ENCODE measurements at places on chromosomes 13 and 19.
A peak's percentile ranks its signal among the peaks of the same experiment; 100 is the strongest.

DNA sequence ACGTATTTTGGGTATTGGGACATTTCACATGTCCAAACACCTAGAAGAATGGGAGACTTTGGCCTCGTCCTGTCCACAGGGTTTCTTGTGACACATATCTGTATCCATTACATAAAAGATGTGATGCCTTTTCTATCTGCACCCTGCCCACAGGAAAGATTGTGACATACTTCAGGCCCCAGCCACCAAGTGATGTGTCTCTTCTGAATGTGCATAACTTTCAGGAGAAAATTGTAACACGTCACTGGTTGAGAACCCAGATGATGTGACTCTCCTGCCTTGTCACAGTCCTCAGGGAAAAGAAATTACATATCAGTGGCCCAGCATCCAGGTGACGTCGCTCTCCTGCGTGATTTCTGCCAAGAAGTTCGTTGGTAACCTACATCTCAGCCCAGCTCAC, 21.0 kb upstream of the ZNF681 start:
- DNase-seq: no peak

GRCh38 chr19:3034406-3034655, 5.3 kb upstream of the TLE2 start:
- no peak for DNase-seq

DNA sequence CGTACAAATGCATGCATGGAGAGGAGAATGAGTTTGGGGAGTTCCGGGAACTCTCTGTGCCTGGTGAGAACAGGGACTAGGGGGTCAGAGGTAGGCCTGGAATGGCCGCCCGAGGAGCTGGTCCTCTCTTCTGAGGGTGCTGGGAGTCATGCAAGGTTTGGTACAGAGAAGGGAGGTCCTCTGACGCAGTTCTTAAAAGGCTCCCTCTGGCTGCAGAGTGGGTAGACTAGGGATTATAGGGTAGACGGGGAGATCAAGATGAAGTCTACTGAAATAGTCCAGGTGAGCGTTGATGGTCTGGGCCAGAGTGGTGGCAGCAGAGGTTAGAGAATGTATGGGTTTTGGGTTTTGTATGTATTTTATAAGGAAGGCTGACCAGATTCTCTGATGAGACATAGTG, 796 bp downstream of the ZNF304 start:
- no peak for DNase-seq

DNA sequence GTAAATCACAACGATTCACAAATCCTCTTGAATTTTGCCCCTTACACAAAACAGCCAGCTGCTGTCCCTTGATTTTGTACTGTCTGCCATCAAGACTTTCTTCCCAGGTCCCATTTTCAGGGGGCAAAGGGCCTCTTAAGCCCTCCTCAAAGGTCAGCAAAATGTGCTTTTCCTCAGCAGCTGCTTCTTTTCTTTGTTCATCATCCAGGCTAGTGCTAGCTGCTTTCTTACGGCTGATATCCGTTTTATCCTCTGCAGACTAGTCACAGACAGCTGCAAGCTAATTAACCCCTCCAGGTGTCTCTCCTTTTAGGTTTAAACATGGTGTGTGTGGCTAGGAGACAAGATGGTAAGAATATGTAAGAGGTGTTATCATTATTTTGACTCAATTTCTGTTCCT, 90.9 kb downstream of the NALCN start:
- no peak for DNase-seq

GRCh38 chr19:23440791-23441190, 45.5 kb upstream of the ZNF91 start:
- no peak for DNase-seq

DNA sequence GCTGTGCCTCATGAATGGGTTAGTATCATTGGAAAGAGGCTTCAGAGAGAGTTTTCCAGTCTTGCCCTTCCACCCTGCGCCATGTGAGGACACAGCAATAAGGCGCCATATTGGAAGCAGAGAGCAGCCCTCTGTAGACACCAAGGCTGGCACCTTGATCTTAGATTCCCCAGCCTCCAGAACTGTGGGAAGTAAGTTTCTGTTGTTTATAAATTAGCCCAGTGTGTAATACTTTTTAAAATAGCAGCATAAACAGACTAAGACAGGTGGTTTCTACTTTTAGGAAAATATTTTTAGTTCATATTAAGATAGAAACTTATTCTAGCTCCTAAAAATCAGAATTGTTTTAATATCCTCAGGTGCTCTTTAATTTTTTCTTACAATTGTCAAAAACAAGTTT, 117.9 kb downstream of the TM9SF2 start:
- DNase-seq: no peak

- no peak for DNase-seq
Observed at GRCh38 chr13:40552895-40553294, 113.5 kb downstream of the FOXO1 start.

DNA sequence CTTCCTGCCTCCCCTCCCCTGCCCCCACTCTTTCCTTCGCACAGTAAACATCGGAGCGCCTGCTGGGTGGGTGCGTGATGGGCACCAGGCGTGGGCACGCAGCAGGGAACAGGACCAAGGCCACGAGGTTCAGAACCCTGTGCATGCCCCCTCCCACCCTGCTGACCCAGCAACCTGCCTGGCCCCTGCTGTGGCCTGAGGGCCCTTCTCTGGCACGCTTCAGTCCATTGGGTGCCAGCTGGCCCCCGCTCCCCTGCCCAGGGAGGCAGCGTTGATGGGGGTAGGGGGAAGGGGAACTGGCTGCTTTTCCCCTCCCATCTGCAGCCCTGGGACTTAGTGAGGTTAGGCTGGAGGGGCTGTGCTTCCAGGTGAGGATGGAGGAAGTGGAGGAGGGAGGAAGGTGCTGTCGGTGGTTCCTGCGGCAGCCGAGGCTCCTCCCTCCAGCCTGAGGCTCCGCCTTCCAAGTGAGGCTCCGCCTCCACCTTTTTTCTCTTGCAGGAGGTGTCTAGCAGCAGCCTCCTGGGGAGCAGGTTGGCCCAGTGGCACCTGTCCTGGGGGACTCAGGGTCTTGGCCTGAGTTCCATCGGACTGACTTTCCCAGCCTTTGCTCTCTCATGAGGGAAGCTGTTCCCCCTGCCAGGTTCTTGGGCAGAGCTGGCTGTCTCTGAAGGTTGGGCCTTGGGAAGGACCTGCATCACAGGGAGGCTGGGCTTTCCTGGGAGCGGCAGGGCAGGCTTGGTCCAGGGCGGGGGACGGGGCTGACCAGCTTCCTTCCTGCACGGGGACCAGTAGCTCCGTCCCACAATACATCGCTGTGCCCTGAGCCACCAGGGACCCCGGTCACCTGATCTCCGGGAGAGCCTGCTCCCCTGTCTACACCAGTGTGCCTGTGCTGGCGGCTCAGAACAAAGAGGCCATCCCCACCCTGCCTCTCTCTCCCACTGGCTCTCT, 7.3 kb downstream of the PIAS4 start:
- no peak for DNase-seq

- no peak for DNase-seq
Observed at GRCh38 chr13:94031609-94032008, 447.9 kb downstream of the DCT start.

- DNase-seq: no peak
Observed at GRCh38 chr13:32638739-32639138, 52.5 kb downstream of the PDS5B start.

GRCh38 chr19:16003391-16003790, 54.6 kb downstream of the OR10H4 start:
- DNase-seq: peak; percentile 51
